Activated gamma-delta T cell treated with Interleukin-2 at 50 U/mL for 16 hours (primary cell): ENCODE measurements at places on chromosomes 5 and 9.

- DNase-seq, result no peak
These were observed 44.8 kb upstream of the CNTLN start for GRCh38 chr9:17090041-17090440.

- DNase-seq, result no peak
These were observed 94.0 kb upstream of the SLC25A48 start for GRCh38 chr5:135740475-135740874.

DNA sequence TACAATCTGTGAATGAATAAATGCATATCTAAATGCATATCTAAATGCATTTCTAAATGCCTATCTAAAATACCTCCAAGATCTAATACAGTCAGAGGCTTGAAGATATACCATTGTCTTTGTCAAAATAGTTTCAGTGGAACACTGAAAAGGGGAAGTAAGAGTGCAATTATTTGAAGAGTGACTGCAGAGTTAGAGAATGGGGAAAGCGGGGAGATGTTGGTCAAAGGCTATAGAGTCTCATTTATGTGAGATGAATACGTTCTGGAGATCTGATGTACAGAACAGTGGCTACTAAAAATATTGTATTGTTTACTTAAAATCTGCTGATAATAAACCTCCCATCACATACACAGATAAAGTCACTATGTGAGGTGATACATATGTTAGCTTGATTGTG is 1126.2 kb upstream of the CDH9 start:
- DNase-seq, result no peak

- no peak for DNase-seq
These were observed 863 bp upstream of the LIFR start for GRCh38 chr5:38557308-38557710.

- peak; percentile 80 for DNase-seq
These were observed 13.3 kb downstream of the CAPSL start for GRCh38 chr5:35924950-35925722.

- DNase-seq, result no peak
These were observed 98.2 kb downstream of the NDFIP1 start for GRCh38 chr5:142206801-142207200.

DNA sequence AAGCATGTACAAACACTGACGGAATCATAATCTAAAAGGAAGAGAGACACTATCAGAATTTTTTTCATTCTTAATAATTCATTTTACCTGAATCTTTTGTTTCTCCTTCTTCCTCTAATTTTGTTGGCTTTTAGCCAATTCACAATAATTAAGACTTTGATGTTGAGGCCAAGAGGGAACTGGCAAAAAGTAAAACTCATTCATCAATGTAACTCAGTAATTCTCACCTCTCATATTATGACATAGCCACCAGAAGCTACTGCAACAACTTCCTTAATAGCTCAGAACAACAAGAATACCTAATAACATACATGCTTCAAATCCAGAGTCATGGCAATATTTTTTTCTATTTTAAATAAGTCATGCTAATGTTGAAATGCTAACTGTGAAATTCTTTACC is 64.5 kb downstream of the MCTP1 start:
- DNase-seq, result no peak

- no peak for DNase-seq
These were observed 508.0 kb downstream of the PTPRD start for GRCh38 chr9:10104774-10105173.

GRCh38 chr9:124555043-124555442 is 47.8 kb upstream of the NR5A1 start:
- no peak for DNase-seq

GRCh38 chr5:62732677-62733121 is 154.1 kb downstream of the LRRC70 start:
- DNase-seq, result no peak

GRCh38 chr9:133023117-133023890 is 7.5 kb upstream of the GTF3C5 start:
- no peak for DNase-seq

- DNase-seq, result no peak
These were observed 13.2 kb downstream of the NINJ1 start for GRCh38 chr9:93120846-93121315.

- no peak for DNase-seq
These were observed 52.7 kb upstream of the ARL15 start for GRCh38 chr5:54362992-54363625.

GRCh38 chr5:96978812-96979449 is 43.1 kb downstream of the LNPEP start:
- no peak for DNase-seq

- DNase-seq, result no peak
These were observed 23.0 kb downstream of the SPARC start for GRCh38 chr5:151663617-151664293.

DNA sequence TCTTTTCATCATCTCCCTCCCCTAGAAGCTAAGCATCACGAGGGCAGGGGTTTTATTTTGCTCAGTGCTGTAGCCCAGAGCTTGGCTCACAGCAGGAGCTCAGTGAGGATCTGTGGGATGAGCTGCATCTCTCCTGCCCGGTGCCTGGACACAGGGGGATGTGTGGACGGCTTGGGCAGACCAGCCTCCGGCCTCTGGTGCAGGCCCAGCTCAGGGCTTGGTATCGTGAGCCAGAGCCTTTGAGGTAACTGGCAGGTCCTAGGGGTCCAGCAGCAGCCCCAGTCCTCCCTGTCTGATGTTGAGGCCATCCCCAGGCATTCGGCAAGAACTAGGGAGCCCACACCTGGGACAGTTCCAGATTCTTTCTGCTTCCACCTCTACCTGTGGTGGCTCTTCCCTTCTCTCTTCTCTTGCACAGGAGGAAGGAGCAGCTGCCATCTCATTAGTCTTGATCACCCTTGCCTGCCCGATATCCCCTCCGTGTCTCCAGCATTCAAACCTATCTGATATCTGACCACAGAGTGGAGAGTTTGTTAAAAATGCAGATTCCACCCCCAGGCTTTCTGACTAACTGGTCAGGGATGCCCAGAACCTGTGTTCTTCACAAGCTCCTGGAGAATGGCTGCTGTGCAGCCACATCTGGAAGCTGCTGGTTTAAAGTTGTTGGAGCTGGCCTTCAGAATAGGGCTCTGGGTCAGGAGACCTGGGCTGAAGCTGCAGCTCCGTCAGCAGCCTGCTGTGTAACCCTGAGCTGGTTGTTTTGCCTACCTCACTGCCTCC is 7.9 kb upstream of the SLC6A7 start:
- DNase-seq, result no peak

GRCh38 chr5:147485046-147485445 is 24.8 kb downstream of the DPYSL3 start:
- DNase-seq, result no peak

- no peak for DNase-seq
These were observed 242.6 kb upstream of the MVB12B start for GRCh38 chr9:126084008-126084407.

DNA sequence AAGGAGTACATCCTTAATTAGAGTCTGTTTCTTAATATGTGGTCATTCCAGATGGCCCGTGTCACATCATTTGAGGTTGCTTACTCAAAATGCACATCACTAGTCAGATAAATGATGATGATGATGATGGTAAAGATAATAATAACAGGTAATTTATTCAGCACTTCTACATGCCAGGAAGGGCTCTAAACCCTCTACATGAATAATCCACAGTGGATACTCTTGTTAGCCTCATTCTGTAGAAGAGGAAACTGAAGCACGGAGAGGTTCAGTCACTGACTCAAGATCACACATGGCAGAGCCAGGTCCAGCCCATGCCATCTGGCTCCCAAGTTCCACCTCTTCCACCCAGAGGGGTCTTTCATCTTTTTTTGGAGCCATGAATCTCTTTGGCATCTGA is 11.7 kb downstream of the SH3PXD2B start:
- DNase-seq, result no peak
